ENCODE measurements at places on chromosomes 6 and 20. TPM values are rescaled to one million over a fixed set of nuclear protein-coding genes. Genes with fewer than 3 reads are reported as not detected.
A peak's percentile ranks its signal among the peaks of the same experiment; 100 is the strongest.

The EYA4 gene
- total RNA-seq = 1.9 TPM

The POLR1C gene
- total RNA-seq = 31.8 TPM

The MYCT1 gene
- 13.6 TPM for total RNA-seq

DNA sequence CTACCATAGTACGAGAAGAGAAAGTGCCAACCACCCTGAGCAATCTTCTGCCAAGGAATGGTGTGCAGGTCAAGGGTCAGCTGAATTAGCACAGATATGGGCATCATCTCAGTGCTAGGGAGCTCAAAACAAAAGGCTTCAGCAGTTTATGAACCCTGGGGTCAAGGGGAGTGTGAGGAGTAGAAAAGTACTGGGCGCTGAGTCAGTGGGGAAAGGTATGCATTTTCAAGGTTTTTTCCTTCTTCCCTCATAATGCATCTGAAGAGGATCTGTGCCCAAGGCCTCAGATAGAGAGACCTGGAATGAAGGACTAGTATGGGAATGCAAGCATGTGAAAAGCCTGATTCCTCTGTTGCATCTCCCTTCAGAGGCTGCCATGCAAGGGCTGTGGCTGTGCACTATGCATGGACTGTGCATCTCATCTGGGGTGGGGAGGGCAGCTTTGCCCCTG lies 81.7 kb downstream of the PERP start:
- DNase-seq = no peak

- DNase-seq = no peak
Observed at GRCh38 chr6:144246988-144247387, 38.1 kb upstream of the UTRN start.

GRCh38 chr6:147117580-147117979 lies 86.6 kb upstream of the STXBP5 start:
- DNase-seq = no peak

DNA sequence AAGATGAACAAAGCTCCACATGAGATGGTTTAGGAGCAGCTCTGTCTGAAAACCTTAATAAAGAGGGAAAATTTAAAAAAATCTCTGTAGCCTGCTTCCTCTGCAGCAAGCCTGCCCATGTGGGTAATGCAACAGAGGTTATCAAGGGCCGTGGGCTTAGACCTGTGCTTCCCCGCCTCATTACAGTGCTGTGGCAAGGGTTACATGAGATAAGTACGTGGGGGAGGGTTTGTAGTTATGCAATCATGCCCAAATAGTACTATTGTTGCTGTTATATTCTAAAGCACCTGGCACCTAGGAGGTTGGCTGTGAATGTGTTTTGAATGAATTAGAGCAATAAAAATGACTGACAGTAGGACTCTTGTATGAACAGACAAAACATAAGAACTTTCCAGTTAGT lies 68.3 kb downstream of the PKHD1 start:
- no peak for DNase-seq

The SYCP2L gene
- total RNA-seq = 2.0 TPM

The HLA-DQA1 gene
- 0.30 TPM for total RNA-seq

The OPRM1 gene
- total RNA-seq = not detected

The FABP7 gene
- not detected for total RNA-seq

GRCh38 chr20:51220293-51220706 lies 197.4 kb upstream of the KCNG1 start:
- DNase-seq = peak; percentile 10

The RIPPLY2 gene
- 16.7 TPM for total RNA-seq

- no peak for DNase-seq
Observed at GRCh38 chr6:145405006-145405551, 330.2 kb downstream of the EPM2A start.

- DNase-seq = no peak
Observed at GRCh38 chr20:48760403-48760983, 67.3 kb downstream of the PREX1 start.

GRCh38 chr20:25860531-25861150 lies 164.0 kb upstream of the ZNF337 start:
- DNase-seq = no peak

DNA sequence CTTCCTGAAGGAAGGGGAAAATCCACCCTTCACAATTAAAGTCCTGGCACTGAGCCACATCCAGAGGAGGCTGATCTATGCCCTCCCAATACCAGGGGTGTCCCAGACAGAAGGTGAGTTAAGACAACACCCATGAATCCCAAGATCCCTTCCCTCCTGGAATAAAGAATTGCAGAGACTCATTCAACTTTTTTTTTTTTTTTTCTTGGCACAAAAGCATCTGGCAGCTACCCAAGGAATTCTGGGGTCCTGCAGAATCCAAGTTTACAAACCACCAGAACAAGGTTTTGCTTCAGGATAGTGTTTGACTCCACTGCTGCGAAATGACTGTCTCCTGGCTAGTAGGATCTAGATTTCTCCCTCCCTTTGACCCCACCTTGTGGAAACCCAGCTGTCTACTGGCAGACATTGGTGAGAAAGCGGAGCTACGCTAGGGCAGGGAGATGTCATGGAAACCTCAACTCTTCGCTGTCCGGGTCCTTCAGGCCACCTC lies 37.4 kb downstream of the JAG1 start:
- no peak for DNase-seq

- no peak for DNase-seq
Observed at GRCh38 chr6:18260448-18261106, 3.8 kb downstream of the DEK start.

DNA sequence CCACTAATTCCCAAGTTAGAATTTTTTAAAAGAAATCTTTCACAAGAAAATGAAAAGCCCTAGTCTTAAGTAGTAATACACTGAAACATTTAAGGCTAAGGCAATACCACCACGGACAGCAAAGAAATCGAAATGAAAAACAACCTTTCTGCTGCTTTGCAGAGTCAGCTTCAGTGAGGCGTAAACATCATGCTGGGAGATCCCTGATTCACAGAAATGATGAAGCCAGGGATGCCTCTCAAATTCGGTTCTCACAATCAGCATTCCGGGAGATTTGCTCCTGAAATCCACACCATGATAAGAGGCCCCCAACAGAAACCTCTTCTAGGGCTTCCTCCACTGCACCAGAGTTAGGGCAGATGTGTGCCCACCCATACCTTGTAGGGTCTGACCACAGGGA lies 18.6 kb downstream of the RRBP1 start:
- no peak for DNase-seq

GRCh38 chr20:38267296-38267695 lies 6.8 kb upstream of the KIAA1755 start:
- no peak for DNase-seq

DNA sequence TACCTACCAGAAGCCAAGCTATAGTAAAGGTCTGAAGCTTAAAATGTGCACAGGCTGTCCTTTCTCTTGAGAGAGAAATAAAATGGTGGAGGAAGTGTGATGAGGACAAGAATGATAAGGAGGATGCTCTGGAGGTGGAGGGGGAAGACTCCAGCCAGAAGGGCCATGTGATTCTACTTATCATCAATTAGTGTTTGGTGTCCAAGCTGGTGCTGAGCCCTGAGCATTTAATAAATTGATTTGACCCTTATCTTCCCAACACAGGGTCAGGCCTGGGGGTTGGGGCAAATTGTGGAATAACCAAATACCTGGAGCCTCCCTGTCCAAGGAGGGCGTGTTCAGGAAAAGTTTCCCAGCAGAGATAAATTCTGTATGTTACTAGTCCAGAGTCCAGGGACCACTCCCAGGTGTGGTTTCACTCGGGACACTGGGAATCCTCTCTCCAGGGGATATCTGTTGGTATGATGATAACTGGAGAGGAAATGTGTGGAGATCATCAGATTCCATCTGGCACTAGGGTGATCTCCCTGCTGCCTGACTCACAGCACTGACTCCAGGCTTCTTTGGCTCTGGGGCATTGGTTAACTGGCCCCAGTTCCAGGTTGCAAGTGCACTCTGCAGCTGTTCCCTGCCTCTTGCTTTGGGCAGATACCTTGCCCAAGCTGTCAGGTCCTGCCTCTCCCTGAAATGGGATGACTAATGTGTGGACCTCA lies 3.8 kb upstream of the MYBL2 start:
- no peak for DNase-seq

DNA sequence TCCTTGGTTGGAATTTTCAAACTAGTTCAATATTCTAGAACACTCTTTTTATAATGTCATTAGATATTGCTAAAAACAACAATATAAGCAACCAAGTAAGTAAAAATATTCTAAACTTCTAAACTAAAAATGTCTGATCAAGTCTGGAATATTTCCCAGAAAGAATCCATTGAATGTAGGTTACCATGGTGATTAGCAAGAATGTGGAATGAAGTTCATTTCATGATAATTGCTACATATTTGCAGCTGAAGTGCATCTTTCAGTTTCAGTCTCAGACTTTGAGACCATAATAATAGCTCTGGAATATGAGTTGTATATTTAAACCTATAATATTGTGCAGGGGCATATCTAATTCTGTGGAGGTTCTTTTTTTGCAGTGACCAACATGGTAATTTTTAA lies 61.0 kb upstream of the NKAIN2 start:
- no peak for DNase-seq

The HDGFL1 gene
- not detected for total RNA-seq

- DNase-seq = no peak
Observed at GRCh38 chr6:73363537-73363875, 1.0 kb downstream of the KHDC3L start.

The HCK gene
- total RNA-seq = 12.6 TPM

GRCh38 chr20:60101891-60102281 lies 143.7 kb downstream of the CDH26 start:
- no peak for DNase-seq

The F13A1 gene
- 147 TPM for total RNA-seq

DNA sequence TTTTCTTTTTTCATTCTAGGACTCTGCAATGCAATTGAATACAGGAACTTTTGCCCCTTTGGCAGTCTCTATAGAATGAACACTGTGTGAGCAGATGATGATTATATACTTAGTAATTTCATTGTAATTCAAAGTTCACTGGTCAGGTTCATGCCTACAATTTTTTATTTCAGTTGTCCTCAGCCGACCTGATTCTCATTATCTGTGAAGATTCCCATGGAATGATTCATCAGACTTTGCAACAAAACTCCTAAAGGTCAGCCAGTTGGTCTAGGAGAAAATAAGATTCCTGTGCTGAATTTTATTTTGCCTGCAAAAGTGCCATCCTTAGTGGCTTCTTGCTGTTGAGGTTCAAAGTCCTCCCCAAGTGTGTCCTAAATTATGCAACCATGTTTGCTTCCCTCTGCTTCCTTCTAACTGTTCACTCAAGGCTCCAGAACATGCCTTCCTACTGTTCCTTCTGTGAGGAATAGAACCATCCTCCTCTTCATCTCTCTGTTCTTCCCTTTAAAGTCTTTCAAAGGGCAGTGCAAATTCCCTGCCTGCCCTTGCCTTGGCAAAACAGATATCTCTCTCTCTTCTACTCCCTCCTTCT lies 194.2 kb upstream of the CNR1 start:
- DNase-seq = no peak

The AAR2 gene
- 28.7 TPM for total RNA-seq

GRCh38 chr20:38812709-38813573 lies 7.4 kb downstream of the PPP1R16B start:
- DNase-seq = no peak

DNA sequence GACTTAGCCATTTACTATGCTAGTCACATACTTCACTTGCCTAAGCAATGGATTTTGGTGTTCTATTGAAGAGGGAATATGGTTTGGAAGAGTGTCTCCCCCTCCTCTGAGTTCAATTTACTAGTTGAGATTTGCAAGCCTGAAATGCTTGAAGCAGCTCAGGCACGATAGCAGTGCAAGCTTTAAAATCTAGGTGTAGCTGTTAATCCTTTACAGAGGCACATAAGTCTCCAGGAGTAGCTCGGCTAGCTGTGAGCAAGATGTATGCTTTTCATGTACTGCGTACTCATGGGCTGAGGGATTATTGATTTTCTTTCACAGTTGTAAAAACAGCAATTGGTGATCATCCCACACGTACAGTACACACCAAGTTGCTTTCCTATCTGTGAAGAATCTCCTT lies 726 bp downstream of the FLRT3 start:
- DNase-seq = no peak

The GSTA3 gene
- not detected for total RNA-seq

The PRDM1 gene
- 17.3 TPM for total RNA-seq

GRCh38 chr6:18360188-18360587 lies 27.0 kb upstream of the RNF144B start:
- DNase-seq = no peak

The HUS1B gene
- 7.5 TPM for total RNA-seq

- DNase-seq = no peak
Observed at GRCh38 chr6:87697581-87698546, 4.2 kb downstream of the AKIRIN2 start.

DNA sequence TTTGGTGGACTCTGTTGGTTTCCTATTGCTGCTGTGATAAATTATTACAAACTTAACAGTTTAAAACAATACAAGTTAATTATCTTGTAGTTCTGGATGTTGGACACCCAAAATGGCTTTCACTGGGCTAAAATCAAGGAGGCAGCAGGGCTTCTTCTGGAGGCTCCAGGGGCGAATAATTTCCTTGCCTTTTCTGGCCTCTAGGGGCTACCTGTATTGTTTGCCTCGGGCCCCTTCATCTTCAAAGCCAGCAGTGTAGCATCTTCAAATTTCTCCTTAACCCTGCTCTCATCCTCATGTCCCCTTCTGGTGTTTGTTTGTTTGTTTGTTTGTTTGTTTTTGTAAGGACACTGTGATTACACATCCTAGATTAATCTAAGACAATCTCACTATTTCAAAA lies 60.5 kb upstream of the ANKEF1 start:
- DNase-seq = no peak

DNA sequence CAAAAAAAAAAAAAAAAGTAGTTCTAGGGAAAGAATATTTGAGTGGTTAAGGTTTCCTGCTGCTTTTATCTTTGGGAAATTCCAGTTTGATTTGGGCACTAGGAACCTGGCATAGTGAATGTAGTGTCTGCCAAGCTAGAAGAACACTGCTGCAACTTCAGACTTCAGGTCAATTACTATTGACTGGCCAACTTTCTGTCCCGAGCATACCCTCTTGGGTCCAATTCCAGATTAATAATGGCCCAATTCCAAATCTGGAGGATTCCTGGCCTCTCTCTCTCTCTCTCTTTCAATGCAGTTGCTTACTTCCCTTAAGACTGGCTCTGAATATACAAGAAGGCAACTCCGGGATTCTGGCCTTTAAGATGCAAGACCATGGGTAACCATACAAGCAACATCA lies 74.9 kb downstream of the ANKEF1 start:
- no peak for DNase-seq

The HTR1B gene
- total RNA-seq = 0.42 TPM

- DNase-seq = no peak
Observed at GRCh38 chr6:169224185-169224695, 29.4 kb downstream of the THBS2 start.

GRCh38 chr6:33295621-33296369 lies 2.9 kb downstream of the RGL2 start:
- no peak for DNase-seq

DNA sequence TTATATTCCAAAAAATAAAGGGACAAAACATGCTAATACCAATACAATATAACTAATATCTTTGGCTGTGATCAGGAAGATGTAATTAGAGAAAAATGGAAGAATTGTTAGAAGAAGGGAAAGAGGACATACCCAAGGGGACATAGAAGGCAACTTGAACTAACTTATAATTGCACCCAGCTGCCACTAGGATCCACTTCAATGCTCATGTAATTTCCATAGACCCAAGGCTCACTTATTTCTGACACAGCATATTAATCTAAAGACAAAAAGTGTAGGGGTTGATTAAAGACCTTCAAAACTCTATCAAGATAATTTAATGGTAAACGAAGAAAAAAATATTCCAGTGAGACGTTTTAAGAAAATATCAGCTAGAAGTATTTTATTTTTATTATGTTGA lies 396.0 kb upstream of the ADGRB3 start:
- DNase-seq = no peak

All from tibial nerve (tissue), 4 donors.